ENCODE measurements at places on chromosomes 2 and 18.

- no peak for DNase-seq
Observed at GRCh38 chr2:37838541-37839167, 86.4 kb upstream of the RMDN2 start.

GRCh38 chr2:9139491-9140443 is 66.8 kb upstream of the ASAP2 start:
- DNase-seq, result peak; percentile 93

DNA sequence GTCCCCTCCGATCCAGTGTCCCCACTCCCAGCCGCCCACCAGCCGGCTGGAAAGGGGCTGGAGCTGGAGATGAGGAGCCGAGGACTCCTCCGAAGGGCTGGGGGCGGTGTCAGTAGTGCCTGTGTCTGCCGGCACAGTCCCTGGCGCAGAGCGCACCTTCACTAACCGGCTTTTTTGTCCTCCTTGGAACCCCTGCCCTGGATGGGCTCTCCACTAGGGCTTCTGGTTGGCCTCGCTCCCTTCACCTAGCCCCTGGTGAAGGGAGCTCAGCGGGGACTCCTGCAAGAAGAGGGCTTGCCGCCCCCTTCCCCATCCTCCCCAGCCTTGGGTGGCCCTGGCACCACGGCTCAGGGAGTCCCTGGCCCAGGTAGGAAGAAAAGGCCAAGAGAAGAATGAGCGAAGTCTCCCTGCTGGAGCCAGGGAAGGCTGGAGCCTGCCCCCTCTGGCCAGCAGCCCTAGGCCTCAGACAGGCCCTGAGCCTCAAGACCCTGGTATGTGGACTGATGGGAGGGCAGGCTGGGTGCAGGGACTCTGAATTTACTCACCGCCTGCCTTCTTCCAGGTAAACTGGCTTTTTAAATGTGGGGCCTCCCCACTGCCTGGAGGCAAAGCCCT is 570 bp upstream of the ECEL1 start:
- peak; percentile 52 for DNase-seq

- no peak for DNase-seq
Observed at GRCh38 chr2:159140070-159140769, 146.3 kb downstream of the WDSUB1 start.
